ENCODE measurements at places on chromosomes 7 and 10.

DNA sequence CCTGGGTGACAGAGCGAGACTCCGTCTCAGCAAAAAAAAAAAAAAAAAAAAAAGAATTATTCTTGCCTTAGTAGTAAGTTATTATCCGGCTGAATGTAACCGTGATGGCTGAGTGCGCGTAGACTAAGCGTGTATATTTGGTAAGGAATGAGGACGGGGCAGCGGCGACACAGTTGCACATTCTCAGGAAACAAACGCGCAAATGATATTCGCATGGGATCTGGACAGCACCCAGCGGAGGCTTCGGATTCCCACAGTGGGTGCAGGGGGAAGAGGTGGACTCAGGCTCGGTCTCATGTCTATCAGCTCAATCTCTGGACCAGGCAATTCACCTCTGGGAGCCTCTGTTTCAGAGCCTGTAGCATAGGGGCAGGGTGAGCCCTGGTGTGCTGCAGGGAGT lies 29.1 kb downstream of the PAPOLB start:
- DNase-seq = no peak

GRCh38 chr7:77337456-77337990 lies 78.6 kb downstream of the GSAP start:
- no peak for DNase-seq

GRCh38 chr7:90717296-90718060 lies 121.4 kb downstream of the CDK14 start:
- no peak for DNase-seq

GRCh38 chr10:79424221-79425073 lies 21.0 kb downstream of the ZCCHC24 start:
- no peak for DNase-seq

DNA sequence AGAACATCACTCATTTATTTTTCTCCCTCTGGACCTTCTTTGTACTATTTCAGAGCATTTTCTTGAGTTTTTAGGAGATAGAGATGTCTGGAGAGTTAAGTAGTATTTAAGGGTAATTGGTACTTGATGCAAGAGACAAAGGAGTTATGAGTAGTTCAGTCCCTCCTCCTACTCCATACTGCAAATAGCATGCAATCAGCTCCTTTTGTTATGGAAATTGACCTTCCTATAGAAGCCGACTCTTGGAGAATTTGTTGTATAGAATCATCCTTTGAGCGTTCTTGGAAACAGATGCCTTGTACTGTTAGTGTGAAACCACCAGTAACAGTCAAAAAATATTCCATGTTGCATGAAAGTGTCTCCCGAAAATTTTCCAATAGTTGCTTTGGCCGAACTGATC lies 428.2 kb upstream of the GALNT17 start:
- DNase-seq = no peak

DNA sequence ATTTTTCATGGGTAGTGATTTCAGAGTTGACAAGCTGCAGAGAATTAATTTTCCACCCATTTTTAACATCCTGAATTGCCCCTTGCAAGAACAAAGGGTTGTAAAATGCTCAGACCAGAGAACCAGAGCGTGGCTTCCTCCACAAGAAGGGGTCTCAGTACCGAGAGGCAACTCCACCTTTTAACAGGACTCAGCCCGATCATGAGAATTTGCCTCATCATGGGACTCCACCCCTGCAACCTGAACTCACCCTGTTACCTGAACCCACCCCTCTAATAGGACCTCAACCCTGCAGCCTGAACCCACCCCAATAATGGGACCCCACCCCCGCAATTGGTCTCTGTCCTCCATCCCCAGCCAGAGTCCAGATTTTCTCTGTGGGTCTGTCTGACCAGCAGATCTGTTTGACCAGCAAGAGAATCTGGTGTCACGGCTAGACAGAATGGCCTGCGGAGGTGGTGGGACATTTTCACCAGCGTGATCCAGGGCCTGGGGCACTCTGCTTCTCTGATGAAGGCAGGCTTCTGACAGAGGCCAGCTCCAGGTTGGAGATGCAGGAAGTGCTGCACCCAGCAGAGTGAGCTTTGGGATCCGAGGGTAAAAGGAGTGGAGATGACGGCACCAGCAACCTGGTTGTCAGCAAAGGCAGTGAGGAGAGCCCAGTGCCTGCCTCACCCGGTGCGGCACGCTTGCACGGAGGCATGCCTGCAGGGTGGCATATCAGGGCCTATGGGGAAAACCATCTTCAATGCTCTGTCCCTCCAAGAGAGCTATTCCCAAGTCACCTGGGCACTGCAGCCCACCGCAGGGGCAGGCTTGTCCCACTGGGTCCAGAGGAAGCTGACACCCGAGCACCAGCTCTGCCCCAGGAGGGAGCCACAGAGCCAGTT lies 136.6 kb downstream of the TCERG1L start:
- no peak for DNase-seq

- DNase-seq = no peak
Measured at GRCh38 chr10:61944410-61945147, 43.1 kb downstream of the ARID5B start.

- DNase-seq = no peak
Measured at GRCh38 chr7:138431517-138431916, 28.5 kb upstream of the TRIM24 start.
